ENCODE measurements at places on chromosomes 2 and 18. TPM values are rescaled to one million over a fixed set of nuclear protein-coding genes. Genes with fewer than 3 reads are reported as not detected.

DNA sequence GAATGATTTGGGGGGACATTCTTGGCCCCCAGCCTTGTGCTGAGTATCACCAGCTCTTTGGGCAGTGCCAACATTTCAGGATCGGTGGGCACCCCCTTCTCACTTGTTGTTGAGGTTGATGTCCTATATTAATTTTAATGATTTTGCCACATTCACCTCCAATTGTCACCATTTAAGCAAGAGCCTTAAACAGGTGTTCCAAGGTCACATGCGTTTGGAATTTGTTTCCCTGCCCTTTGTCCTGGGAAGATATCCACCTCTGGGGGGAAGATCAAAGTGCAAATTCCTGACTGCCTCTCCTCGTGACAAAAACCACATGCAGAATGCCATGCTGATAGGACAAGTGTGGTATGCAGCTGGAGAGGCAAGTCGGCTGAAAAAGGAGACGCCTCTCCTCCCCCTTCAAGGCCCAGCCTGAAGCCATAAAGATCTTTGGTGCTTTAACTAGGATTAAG, 72.5 kb upstream of the ID2 start:
- peak; percentile 92 for DNase-seq

- no peak for DNase-seq
These were observed 940.2 kb upstream of the ZEB2 start for GRCh38 chr2:145460112-145460511.

DNA sequence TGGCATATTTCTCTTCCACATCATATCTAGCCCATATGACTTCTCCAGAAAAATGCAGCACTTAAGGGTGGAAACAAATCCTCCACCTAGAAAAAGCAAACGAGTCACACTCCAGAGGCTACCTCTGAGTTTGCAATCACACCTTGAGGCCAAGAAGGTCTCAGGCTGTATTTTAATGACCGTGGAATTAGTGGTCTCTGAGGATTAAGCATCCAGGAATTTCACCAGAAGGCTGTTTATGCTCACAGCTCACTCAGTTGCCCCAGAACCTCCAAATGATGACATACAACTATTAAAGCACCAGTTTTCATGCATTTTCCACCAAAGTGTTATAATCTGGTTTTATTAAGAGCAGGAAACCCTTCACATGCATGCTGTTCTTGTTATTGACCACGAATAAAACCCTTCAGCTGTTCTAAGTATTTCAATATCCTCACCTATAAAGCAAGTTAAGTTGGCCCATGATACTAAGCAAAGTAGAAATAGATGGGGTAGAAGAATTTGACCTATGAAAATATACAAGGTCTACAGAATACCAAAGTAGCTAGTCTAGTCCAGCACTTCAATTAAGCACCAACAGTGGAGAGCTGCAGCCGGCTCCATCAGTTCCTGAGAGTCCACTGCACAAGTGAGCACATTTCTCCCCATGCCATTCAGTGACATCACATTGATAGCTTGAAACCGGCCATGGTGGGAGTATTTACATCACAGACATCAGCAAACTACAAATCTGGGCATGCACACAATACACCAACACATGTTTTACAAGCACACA, 39.5 kb upstream of the SLC14A1 start:
- DNase-seq = no peak

GRCh38 chr2:7346336-7346735, 429.1 kb downstream of the RNF144A start:
- DNase-seq = no peak

DNA sequence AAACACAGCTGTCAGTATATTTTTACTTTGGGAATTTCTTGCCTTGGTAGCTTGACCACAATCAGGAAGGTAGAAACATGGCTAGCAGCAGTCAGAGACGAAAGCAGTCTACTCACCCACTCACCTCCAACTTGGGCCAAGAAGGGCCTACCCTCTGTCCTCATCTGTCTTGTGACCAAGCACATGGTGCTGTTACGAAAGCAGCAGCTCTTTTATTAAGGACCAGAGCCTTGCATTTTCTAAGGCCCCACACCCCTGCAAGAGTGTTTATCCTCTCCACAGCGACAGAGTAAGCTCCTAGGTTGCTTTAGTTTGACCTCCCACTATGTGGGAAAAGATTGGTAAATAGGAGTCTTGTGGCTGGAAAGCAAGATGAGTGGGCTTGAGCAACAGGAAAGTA, 31.3 kb upstream of the MSTN start:
- peak; percentile 9 for DNase-seq

- no peak for DNase-seq
These were observed 18.2 kb downstream of the ATG4B start for GRCh38 chr2:241655516-241656189.

DNA sequence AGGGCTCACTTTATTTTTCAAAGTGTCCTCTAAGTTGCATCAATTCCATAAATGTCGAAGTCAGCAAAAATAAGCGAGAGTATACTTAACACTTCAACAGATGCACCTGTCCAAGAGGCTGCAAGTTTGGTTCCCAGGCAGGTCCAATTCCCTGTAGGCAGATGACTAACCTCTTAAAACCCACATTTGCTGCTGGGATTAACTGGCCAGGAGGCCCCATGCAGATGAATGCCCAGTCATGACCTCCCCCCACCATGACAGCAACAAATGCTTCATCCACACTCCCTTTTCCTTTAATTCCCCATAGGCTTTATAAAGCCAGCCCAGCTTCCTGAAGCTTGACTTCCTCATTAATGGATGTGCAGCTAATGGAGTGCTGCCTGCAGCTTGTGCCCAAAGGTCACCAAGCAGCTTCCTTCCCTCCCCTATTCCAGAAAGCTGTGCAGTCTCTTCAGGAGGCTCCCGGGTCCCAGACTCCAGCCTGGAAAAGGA, 35.7 kb downstream of the REEP1 start:
- DNase-seq = no peak

DNA sequence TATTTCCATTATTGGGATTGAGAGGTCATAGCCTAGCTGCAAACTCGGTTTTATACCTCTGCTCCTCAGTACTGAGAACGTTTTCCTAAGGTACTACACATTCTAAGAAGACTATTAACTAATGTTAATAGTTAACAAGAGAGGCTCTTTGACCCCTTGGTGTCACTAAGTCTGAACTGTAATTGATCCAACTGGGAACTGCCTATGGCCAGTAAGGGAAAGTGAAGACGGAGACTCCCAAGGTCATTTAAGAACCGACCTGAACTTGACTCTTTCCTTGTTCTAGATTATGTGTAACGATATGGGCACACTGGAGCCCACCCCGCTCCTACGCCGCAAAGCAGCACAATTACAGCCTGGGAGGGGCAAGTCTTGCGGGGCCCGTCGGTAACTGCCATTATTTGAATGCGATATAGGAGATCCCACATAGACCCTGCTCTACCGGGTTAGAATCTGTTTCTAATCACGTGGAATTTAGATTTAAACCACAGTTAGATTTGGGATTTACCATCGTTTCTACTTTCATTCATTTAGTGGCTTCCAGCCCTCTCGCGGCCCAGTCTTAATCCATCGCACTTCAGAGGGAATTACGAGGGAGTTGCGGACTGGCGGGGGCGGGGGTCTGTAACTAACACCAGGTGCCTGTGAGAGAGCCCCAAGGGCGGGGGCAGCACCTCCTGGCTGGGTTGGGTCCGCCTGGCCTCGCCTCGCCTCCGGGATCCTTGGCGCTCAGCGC, 84.1 kb upstream of the EPB41L3 start:
- DNase-seq = peak; percentile 4

- DNase-seq = no peak
These were observed 106.1 kb downstream of the COLEC12 start for GRCh38 chr18:394262-394986.

DNA sequence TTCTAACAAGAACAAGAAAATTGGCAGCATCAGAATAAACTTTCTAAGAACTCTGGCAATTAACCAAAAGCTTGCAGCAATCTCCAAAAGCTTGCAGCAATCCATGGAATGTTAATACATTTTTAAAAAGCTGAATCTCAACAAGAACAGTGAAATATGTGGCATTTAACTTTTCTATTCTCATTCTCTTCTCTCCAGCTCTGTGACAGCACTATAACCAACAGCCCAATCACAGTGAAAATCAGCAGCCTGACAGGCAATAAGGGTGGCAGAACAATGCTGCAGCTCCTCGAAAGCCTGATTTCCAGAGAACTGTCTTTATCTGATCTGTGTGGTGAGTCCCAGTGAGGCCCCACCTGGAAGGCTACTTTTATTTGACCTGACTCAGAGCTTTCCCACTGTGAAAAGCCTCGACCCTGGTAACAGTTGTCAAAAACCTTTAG, 60.0 kb downstream of the TMEM131 start:
- peak; percentile 61 for DNase-seq

DNA sequence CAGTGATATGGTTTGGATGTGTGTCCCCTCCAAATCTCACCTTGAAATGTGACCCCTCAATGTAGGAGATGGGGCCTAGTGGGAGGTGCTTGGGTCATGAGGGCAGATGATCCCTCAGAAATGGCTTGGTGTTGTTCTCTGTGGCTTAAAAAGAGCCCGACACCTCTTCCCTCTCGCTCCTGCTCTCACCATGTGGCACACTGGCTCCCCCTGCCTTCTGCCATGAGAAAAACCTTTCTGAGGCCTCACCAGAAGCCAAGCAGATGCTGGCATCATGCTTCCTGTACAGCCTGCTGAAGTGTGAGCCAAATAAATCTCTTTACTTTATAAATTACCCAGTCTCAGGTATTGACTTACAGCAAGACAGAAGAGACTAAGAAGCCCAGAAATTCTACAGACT, 357.1 kb downstream of the NRXN1 start:
- DNase-seq = no peak

- peak; percentile 87 for DNase-seq
These were observed 141.9 kb downstream of the SLC4A3 start for GRCh38 chr2:219769090-219769910.

DNA sequence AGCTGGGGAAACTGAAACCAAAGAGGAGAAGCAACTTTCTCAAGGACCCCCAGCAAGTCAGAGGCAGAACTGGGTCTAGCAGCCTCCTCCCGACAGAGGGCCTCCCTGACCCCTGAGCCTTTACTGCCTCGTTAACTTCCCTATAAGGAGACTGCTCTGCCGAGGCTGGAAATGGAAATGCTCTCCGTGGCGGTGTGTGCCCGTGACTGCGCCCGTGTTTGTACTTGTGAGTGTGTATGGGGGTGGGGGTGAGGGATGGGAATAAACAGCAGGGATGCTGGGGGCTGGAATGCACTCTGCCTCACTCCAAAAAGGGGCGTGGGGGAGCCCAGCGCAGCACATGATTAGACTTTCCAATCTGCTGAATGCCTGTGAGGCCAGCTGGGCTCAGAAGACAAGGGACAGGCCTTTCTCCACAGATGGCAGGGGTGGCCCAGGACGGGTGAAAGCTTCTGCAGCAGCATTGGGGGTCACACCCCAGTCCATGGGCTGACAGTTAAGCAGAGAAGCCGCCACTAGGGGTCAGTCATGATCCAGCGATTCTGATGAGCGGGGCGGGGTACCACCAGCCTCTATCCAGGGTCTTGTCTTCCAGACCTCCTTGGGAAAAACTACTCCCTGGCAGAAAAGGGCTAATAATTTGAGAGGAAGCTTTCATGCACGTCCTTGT, 26.8 kb downstream of the MPHOSPH10 start:
- peak; percentile 48 for DNase-seq

- DNase-seq = no peak
These were observed 219.7 kb upstream of the PKDCC start for GRCh38 chr2:41828052-41828643.

GRCh38 chr2:20531633-20532262, 84.9 kb downstream of the RHOB start:
- no peak for DNase-seq

DNA sequence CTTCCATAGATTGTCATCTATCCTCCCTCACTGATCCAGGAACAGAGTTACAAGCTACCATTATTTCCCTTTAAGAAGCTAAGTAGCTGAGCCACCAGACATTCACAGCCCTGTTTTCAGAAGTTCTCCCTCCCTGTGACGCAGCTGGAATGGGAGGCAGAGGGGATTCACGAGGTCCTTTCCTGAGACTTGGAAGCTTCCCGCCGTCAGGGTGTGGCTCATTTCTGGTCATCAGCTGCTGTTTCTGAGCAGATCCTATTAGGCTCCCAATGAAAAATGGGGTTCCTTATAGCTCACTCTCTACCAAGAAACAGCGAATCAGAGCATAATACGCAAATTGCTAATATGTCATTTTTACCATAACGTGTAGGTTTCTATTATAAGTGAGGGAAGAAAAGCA, 559.3 kb upstream of the ID2 start:
- peak; percentile 68 for DNase-seq

DNA sequence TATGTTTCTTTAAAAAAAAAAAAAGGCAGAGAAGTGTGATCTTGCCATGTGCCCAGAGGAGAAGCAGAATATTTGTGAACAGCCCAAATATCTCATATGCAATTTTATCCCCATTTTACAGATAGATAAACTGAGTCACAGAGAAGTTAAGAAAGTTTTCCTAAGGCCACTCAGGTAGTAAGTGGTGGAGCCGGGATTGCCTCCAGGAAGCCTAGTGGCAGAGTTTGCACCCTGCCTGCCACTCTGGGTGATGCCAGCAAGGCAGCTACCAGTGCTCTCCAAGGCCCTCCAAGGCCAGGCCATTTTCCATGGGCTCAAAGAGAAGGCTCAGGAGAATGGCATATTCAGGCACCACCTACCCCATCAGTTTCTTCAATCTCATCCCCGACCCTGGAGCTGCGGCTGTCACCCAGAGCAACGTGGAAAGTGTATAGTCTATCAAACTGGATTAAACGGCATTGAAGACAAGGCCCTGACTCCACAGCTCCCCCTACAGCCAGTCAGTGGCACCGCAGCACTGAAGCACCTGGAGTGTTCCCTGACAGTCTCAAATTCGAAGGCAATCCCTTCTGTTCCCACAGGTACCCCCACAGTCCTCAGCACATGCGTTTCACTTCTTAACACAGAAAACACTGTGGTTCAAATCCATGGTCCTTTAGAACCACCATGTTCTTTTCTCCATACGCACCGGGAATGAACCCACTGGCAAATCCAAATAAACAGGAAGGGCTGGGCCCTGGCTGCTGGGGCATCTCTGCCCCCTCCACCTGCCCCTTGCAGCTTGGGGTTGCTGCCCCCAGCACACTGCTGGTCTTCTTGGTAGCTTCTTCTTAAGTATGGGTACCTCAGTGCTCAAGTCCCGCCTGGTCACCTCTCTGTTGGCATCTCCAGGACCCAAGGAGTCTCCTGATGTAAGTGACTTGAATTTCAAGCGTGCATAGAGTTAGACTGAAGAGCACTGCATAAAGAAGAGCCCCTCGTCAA, 175.3 kb downstream of the INHBB start:
- DNase-seq = no peak

NYAP2 gene
- 0.96 TPM for total RNA-seq

ZC3H8 gene
- total RNA-seq = 5.1 TPM

UGT1A6 gene
- total RNA-seq = 3.1 TPM

STAT1 gene
- 60.7 TPM for total RNA-seq

GRB14 gene
- total RNA-seq = 0.48 TPM

CRYGC gene
- not detected for total RNA-seq
